ENCODE measurements at places on chromosomes 3 and 15.

DNA sequence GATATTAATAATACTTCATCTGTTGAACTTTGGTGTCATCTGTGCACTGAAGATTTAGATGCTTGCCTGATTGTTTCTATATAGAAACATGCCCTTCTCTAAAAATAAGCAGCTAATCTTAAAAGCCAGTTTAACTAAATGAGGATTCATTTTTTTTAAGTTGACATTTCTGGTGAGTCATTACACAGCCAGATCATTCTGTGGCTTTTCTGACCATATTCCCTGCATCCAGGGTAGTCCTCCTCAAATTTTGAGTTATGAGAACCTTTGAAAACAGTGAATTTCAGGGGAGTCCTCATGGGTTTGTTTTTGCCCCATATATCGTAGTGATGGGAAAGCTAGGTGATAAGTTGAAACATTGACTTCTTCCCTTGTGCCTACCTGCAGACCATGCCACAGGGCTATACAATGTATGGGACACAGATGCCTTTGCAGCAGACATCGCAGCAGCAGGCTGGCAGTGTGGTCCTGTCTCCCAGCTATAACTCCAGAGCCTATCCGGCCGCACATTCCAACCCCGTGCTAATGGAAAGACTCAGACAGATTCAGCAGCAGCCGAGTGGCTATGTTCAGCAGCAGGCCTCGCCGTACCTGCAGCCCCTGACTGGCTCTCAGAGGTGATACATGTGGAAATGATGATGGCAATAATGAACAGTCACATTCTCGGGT lies 26.5 kb upstream of the P2RY12 start:
- DNase-seq: no peak

DNA sequence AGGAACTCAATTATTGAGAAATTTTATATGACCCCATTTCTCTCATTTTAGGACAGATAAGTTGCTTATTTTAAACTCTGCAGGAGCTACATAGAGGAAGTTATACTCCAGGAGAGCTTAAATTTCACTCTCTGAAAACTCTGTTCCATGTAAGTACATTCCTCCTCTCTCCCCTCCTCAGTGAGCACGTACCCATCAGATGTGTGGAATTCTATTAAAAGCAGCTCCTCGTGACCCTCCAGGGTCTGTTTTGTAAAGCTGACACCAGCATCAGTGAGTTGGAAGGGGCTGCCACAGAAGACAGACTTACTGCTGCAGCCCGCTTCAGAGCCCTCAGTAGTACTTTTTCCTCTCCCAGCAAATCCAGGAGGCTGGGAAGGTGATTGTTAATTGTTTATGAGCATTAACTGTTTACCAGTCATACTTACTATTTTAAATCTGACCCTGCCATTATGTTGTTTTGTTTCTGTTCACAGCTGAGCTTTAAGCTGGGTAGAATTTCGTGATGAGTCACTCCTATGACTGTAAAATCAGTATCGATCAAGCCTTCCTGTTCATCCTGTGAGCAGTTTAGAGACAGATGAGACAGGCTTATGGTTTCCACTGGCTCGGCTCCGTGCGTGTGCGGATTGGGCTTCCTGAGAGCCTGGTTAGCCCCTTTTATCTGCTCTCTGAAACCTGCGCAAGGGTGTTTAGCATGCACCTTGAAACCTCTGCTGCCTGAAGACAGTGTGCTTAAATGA lies 20.4 kb downstream of the IGF1R start:
- no peak for DNase-seq

DNA sequence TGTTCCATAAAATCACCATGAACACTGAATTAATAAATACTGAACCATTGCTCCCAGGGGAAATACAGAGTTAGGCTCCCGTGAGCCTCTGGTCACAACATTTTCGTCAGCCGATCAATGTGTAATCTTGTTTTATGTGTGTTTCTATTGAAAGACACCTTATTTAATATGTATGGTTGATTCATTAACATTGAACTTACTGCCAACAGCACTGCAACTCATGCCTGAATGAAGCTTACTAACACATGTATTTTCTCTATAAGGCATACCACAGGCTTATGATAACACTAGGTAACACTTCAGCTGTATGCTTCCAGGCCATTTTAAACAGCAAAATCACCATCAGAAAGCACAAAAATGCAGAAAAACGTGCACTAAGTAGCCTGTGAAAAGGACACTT lies 9.1 kb upstream of the REC114 start:
- no peak for DNase-seq

DNA sequence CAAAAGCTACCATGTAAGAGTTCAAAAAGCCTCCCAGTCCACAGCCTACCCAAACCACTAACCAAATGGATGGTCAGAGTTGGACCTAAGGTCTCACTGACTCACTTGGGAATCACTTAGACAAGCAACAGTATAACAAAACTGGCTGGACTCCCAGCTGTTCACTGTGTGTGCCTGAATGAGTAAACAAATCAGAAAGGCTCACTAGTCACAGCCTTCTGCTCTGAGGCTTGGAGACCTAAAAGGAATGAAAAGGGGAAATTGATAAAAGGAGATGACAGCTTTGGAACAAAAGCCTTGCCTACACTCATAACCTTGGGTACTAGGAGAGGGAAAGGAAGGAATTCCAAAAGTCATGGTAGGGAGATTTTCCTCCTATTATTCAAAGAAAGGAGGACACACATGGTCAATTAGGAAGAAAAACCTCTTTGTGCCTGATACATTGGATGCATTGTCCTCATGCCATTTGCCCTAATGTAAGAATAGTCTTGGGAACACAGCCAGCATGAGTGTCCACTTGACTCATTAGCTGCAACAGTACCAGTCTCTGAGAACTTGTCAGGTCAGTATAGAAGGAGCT lies 92.3 kb downstream of the FRMD5 start:
- DNase-seq: no peak

DNA sequence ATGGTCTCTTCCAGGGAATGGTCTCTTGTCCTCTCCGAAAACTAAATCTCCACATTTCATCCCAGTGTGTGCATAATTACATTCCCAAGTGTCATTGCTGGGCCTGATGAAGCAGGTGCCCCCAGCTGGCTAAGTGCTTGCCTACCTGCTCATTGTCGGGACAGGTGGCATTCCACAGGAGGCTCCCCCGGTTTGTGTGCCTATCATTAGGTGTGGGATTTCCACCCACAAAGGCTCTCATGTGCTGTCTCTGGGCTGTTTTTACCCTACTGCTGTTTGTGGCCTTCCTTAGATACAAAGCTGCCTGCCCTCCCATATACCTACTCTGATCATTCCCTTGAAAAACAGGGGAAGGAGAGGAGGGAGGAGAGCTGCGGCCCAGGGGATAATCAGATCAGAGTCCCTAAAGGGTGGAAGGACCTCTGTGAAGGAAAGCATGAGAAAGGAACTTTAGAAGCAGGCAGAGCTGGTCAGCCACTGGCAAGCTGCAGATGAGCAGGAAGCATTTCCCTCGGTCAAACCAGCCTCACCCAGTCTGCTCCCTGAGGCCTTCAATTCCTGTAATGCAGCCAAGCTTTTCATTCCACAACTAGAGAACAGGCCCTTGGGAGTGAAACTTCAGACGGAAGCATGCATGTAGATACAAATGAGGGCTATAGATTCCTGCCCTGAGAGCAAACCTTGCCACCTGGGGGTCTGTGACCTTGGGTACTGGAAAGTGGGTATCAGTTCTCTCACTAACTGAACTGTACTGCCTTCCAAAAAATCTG lies 60.7 kb upstream of the HEG1 start:
- peak; percentile 70 for DNase-seq

- no peak for DNase-seq
Measured at GRCh38 chr15:65641768-65642475, 20.2 kb downstream of the SLC24A1 start.

DNA sequence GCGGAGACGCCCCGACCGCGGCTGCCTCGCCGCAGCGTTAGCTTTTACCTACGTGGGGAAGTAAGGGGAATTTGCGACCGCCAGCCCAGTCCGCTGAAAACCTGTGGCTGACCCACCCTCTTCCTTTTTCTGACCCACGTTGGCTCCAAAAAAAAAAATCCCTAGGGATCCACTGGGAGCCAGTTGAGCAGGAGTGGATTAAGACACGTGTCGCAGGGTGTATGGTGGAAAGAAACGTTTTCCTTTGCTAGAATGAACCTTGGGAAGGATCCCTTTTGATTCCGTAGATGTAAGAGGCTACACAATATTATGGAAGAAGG lies 575 bp upstream of the PCYT1A start:
- DNase-seq: no peak

DNA sequence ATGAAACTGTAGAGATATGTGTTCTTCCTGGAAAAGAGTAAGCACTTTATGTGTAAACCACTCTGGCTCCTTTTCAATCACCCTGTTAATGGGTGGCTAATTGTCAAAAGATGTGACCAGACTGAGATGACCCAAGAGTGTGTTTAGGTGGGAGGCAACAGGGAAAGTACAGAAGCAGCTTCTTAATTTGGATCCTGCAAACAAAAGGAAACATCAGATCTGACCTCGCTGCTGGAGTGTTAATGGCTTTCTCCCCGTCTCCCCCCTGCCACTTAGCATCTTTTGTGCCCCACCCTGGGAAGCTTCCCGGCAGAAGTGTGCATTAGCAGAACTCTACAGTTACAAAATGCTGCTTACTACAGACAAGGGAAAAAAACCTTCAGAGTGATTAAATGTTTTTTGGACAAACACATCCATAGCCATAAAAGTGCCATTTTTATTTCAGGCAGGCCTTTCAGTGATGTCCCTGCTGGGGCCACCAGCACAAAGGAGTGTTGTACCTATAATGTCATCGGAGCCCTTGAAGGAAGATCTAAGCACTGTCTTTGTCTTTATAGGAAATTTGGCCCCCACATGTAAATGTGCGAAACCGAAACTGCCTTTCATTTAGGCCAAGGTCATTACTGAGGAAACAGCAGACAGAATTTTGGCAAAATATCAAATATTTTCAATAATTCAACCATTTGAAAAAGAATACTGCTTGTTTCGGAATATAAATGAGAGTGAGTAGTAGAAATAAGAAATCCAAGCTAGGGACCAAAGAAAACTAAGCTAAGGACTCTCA lies 311.0 kb downstream of the WDR72 start:
- peak; percentile 2 for DNase-seq

- DNase-seq: no peak
Measured at GRCh38 chr15:51368751-51369450, 27.4 kb downstream of the GLDN start.

- DNase-seq: no peak
Measured at GRCh38 chr3:73498764-73499622, 125.7 kb downstream of the PDZRN3 start.

- DNase-seq: no peak
Measured at GRCh38 chr15:48385031-48385830, 54.0 kb downstream of the DUT start.

DNA sequence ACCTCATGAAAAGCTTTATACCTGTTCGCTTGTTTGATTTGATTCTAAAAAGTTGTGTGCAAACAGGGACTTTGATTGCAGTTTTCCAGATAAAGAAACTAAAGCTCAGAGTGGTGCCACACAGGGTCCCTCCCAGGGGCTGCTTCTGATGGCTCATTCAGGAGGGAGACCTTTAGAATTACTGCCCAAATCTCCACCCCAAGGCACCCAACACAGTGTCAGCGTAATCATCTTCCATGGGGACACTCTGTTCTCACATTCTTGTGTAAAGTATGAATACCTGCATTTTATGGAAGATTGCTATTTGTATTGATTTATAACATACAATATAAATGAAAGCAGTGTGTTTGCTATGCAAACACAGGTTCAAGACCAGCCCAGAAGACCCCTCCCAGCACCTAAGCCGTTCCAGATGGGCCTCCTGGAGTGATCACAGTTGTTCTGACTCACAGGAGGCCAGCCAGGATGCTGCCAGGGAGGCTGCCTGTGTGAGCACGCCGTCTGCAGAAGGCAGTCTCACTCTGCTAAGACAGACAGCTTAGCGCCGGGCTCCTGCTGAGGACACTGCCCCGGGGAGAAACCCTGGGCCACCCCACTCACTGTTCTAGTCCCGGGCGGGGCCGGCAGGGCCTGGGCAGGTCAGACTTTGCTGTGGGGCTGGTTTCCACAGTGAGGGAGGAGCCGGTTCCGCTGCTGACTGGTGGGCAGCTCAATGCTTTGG lies 185.6 kb downstream of the FAM43A start:
- peak; percentile 85 for DNase-seq

- DNase-seq: no peak
Measured at GRCh38 chr15:100502651-100503050, 26.1 kb downstream of the CERS3 start.

- no peak for DNase-seq
Measured at GRCh38 chr15:80328496-80328895, 75.7 kb upstream of the ARNT2 start.

DNA sequence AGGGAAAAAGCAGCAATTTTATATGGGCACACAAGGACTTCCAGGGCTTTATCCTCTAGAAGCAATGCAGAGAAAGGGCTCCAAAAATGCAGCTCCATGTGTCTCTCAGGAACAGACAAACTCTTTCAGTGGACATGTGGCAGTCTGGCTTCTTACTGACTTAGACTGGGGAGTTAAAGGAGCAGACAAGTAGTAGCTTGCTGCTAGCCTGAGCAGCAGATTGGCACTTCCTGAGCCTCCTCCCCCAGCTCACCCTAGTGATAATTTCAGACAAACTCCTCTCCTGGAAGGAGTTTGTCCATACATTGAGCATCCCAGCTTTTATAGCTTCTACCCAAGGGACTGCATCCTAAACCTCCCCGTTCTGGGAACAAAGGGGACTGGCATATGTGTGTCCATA lies 101.7 kb upstream of the MANF start:
- no peak for DNase-seq

- peak; percentile 89 for DNase-seq
Measured at GRCh38 chr15:73908030-73908821, 18.0 kb upstream of the LOXL1 start.

GRCh38 chr3:154040283-154040682 lies 80.9 kb upstream of the ARHGEF26 start:
- DNase-seq: no peak

- DNase-seq: peak; percentile 66
Measured at GRCh38 chr3:195839260-195840010, 27.7 kb upstream of the MUC4 start.
